ENCODE measurements at places on chromosomes 16 and 17.

DNA sequence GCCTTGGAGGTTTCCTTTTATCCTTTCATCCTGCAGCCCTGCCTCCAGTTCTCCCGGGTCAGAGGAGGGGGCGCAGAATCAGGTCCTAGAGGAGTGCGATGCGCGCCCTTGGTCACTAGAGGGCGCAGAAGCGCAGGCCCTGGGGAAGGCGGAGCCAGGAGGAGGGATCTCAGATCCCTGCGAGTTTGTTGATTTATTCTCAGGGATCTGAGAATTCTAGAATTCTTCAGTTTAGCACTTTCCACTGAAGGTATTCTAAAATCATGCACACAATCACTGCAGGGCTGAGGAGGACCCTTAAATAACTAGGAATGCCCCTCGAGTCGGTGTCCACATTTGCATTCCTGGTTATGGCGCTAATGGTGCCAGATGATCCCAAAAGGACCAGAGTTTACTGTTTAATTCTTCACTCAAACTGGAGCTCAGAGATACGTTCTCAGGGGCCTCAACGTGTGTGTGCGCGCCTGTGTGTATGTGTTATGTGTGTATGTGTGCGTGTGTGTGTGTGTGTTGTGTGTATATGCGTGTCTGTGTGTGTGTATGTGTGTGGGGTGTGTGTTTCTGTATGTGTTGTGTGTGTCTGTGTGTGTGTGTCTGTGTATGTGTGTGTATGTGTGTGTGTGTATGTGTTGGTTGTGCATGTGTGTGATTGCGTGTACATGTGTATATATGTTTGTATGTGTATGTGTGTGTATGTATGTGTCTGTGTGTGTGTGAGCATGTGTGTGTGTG lies 6.9 kb upstream of the ELAC2 start:
- DNase-seq, result no peak

DNA sequence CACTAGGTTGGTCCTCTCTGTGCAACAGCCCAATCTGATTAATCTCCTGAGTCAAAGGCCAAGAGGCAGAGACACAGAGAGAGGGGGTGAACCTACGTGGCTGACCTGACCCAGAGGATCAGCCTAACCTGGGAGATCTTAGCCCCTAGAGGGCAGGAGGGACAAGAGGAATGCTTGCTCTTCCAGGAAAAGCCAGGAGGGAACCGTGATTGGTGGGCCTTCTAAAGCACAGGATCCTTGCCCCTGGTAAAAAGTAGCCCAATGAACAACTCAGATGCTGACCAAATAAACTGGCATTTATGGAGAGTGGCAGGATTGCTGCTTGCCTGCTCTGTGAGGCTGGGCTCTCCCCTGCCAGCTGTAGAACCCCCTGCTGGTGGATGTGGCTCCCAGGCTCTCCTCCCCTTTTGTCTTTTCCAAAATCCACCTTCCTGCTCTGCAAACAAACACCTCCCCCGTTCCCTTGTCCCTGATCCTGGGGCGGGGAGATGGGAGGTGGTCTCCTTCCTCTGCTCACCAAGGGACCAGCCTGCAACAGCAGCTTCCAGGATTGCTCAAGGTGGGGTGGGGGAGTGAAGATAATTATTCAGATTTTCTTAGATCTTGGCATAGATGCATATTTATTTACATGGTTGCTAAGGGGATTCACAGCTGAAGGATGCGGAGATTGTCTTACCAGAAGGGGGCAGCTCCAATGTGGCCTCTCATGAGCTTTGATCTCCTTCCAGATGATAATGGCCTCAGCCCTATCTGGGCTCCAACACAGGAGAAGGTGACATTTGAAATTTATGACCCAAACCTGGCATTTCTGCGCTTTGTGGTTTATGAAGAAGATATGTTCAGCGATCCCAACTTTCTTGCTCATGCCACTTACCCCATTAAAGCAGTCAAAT lies 71.9 kb downstream of the SDR42E1 start:
- DNase-seq, result no peak

DNA sequence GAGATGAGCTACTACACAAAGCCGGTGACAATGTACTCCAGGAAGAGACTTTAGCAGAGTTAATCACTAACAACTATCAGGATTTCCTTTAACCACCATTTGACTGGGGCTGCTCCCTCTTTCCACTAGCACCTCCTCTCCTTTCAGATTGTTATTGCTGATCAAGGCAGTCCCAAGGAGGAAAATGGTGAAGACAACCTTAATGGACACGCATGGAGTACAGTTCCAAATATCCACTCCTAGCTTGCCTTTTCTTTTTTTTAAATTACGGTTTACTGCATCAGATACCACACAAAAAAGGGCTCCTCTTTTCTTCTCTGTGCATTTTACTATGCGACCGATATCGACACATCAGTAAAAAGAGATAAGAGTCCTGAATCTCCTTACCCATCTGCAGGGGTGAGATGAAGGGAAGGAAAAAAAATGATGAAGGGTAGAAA lies 30.9 kb downstream of the FAM222B start:
- no peak for DNase-seq

DNA sequence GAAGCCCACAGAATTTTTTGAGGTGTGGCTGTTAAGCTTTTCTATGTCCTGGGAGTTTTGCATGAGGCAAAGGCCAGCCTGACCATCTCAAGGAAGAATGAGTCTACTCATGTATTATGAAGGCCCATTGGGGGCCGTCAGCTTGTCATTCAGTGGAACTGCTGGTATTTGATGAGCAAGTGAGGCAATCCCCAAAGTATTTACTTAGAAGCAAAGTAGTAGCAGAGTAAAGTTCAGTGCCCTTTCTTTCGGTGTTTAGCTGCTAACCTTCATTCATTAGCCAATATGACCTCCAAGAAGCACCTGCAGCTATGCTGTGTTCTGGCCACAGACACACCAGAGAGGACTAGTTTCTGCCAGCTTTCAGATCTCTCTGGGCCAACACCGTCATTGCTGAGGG lies 80.2 kb downstream of the RPA1 start:
- no peak for DNase-seq

DNA sequence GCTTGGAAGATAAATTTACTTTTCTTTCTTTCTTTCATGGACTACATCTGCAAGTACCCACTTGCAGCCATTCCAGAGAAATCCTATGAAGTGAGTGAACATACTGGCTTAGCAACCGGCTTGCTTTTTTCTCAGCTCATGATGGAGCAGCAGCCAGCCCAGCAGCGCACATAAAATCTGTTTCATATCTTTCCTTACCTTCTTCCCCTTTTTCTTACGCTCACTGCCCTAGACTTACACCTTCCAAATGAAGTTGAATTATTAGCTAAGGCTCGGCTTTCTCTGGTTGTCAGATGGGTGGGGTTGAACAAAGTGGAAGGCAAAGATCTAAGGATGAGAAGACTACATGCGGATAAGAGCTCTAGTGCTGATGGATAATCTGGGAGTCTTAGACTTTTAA lies 13.9 kb upstream of the ABCA8 start:
- DNase-seq, result no peak

DNA sequence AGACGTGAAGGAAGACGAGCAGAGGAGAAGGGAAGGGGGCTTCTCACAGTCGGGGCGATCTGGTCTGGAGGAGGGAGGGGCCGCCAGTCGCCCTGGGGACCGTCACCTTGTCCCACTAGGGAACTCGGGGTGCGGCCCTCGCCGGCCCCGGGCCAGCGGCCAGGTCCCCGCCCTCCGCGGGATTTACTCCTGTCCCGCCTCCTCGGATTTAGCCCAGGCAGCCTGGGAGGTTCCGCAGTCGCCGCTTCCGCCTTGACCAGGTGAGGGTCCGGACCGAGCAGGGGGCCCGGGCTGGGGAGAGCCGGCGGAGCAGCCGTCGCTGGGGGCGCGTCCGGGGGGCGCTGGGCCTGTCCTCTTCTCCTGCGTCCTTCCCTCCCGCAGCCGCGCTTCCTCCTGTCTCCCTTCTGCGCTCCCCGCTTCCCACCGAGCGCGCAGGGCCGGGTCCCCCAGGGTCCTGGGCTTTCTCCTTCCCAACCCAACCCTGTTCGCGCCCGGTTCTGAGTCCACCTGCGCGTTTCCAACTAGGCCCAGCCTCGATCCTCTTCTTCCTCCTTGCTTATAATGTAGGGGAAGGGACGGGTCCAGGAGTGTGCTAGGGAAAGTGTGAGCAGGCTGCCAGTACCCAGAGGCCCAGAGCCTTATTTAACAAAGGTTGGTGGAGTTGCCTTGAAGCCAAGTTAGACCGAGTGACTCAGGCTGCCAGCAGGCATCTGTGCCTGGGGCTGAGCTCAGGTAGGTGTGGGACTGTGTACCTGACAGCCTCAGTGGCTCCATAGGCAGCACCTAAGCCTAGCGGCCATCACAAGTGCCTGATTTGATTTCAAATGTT lies at the start of gene TNK1:
Gene TNK1 (plus strand): TSS at position 235 of the 829 bp plus-strand sequence. CDS start 1,838 bp downstream, outside the sequence.
- DNase-seq, result no peak

GRCh38 chr17:50175035-50175807 lies 9.4 kb downstream of the SGCA start:
- DNase-seq, result no peak

DNA sequence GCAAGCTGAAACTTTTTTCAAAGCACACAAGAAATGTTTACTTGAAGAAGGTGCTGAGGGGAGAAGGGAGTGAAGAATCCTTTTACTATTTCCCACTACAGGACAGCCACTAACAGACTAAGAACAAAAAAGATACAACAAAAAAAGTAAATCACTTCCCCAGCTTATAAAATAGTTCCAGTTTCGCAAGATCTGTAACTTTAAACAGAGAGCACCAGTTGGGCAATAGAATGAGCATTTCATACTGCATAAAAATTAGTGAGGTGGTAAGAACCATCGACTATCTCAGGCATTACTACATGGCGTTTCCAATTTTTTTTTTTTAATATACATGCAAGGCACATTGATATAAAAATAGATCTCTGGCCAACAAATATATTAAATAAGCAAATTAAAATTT lies 11.1 kb downstream of the CRYBA1 start:
- no peak for DNase-seq

- DNase-seq, result no peak
Observed at GRCh38 chr16:8305201-8305600, 285.1 kb downstream of the TMEM114 start.

DNA sequence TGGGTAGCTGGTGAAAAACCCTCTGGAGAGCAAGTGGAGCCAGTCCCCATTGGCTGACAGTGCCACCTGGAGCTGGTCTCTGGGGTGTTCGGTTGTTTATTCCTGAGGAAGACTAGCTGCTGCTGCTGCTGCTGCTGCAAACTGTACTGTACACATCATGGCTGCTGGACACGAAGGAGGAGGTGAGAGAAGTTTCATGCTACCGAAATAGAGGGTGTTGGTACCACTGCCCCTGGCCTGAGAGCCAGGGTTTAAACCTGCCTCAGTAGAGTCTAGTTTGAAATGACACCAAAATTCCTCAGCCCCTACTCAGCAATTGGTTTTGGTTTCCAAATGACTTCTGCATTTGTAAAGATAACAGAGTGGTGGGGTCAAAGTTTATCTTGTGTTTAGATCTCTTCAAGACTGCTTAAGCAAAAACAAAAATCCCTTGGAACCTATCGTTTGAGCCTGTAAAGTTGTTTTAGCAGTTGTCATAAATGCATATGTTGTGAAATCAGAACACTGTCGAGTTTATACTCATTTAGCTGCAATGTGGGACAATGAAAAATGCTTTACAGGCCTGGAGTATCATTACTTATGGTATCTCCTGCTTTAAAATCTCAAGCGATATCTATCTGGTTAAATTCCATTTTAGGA lies 40.8 kb downstream of the CYB5B start:
- DNase-seq, result no peak

- DNase-seq, result no peak
Observed at GRCh38 chr17:64504769-64505339, 1.2 kb downstream of the DDX5 start.

DNA sequence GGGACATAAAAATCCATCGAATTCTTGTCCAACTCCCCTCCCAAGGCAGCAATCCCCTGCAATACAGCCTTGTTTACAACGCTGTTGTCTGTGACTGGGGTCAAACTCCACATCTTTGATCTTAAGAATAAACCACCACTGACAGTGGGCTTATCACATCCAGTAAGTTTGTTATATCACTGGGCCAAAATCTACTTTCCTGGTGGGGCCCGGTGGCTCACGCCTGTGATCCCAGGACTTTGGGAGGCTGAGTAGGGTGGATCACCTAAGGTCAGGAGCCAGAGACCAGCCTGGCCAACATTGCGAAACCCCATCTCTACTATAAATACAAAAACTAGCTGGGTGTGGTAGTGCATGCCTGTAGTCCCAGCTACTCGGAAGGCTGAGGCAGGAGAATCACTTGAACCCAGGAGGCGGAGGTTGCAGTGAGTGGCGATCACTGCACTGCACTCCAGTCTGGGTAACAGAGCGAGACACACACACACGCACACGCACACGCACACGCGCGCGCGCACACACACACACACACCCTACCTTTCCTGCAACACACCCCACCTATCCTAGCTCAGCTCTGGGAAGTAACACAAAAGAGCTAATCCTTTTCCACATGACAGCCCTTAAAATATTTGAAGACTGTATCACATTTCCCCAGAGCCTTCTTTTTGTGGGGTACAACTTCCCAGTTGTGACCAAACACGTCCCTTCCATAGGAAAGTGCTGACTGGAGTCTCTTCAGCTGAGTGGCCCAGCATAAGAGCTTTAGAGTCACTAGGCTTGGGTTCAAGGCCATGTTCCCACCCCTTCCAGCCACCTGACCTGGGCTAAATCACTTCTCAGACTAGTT lies 20.9 kb upstream of the ABCC1 start:
- no peak for DNase-seq

- DNase-seq, result no peak
Observed at GRCh38 chr17:12422651-12423050, 243.0 kb upstream of the MYOCD start.

GRCh38 chr16:11909653-11910545 lies 5.9 kb downstream of the GSPT1 start:
- no peak for DNase-seq

Measured in DMS79 (cell line).